ENCODE measurements at places on chromosomes 6 and 20. TPM values are rescaled to one million over a fixed set of nuclear protein-coding genes. Genes with fewer than 3 reads are reported as not detected.

- DNase-seq = no peak
Observed at GRCh38 chr20:1209447-1210387, 6.5 kb downstream of the C20orf202 start.

DNA sequence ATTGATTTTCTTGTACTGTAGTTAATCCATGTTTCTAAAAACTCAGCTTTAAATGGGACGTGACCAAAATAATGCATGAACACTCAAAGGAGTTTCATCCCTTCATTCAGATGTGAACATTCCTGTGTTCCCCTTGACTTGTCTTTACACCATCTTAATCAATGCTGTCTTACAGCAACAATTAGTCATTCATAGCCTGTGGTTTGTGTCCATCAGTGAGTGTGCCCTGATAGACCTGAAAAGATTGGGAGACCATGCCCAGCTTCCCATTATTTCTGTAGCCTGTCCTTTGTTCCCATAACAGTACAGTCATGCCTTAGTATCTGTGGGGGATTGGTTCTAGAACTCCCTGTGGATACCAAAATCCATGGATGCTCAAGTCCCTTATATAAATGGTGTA lies 23.9 kb downstream of the NT5E start:
- DNase-seq = no peak

- DNase-seq = no peak
Observed at GRCh38 chr6:37607944-37608343, 89.7 kb downstream of the MDGA1 start.

GRCh38 chr6:85346196-85346595 lies 103.7 kb upstream of the NT5E start:
- DNase-seq = no peak

DNA sequence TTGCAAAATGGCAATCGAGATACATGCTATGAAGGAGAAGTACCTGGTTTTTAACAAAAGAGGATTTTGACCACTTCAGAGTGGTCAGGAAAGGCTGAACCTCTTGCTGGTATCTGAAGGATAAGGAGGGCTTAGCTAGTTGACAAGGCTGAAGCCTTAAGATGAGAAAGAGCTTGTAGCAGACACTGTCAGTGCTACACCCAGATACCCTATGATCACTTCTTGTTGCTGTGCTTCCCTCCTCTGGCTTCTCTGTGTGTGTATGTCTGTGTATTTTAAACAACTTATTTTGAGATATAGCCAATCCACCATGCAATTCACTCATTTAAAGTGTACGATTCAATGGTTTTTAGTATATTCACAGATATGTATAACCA lies 38.9 kb upstream of the TGM2 start:
- DNase-seq = no peak

DNA sequence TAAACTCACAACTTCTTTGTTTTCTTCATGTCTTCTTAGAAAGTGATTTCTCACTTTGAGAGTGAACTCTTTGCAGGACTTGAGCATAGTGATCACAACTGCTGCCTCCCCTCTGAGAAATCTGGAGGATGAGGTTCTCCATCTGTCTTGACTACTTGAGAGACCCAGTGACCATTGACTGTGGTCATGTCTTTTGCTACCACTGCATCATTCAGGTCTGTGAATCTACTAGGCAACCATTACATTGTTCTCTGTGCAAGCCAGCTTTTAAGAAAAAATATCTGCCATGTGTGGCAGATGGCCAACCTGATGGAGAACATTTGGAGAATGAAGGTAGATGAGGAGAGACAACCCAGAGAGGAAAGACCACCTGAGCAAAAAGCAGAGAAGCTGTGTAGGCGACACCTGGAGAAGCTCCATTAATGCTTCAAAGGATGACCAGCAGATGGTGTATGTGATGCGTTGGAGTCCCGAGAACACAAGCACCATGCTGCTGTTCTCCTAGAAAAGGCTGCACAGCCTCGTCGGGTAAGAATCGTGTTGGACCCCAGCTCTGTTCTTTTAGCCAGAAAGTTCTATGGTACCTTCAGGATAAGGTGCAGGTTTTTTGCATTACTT lies 25.1 kb upstream of the TRIM26 start:
- no peak for DNase-seq

- DNase-seq = no peak
Observed at GRCh38 chr6:63224179-63224578, 12.9 kb downstream of the FKBP1C start.

GRCh38 chr6:1665214-1665613 lies 55.5 kb downstream of the FOXC1 start:
- no peak for DNase-seq

DNA sequence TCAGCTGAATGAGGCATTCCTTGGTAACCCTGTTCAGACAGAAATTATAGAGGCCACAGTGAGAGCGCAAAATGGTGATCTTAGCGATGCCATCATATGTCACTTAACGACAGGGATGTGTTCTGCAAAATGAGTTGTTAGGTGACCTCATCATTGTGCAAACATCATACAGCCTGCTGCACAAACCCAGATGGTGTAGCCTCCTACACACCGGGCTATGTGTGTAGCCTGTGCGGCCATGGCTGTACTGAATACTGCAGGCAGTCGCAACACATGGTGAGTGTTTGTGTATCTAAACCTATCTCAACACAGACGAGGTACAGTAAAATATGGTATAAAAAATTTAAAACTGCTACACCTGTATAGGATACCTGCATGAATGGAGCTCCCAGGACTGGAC lies 234.1 kb upstream of the PMEPA1 start:
- no peak for DNase-seq

DNA sequence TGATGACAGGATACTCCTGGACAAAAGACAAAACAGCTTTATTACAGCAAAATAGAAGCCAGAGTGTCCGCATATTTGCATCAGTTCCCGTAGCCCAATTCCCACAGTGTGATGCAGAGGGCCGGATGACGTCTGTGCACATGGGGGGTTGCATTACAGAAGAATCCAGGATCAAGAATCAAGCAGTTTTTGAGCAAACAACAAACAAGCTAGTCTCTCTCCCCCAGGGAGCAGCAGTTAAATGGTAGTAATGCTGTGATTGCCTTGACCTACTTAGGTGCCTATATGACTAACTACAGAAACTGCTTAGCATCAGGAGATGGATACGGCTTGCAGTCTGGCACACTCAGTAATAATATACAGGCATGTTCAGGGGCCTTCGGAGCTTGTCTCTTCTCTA lies 3.2 kb upstream of the SDHAF4 start:
- DNase-seq = no peak

GRCh38 chr6:55064711-55065420 lies 109.4 kb upstream of the HCRTR2 start:
- DNase-seq = no peak

DNA sequence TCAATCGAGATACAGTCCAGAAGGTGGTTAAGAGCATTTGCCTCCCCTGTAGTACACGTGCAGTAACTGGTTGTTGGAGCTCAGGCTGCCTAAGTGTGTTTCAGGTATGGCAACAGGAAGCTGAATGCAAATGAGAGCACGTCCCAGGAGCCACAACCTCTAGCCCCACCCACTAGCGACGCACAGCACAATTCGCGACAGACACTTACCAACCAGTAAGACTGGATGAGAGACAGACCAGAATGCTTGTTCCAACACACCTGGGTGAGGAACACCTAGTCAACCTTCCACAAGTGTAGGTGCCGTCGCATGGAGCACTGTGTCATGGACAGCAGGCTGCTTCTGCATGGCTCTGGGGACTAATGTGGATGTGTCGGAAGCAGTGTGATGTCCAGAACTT lies 7.2 kb upstream of the SERPINB1 start:
- DNase-seq = no peak

GRCh38 chr6:53315086-53315724 lies 33.5 kb downstream of the ELOVL5 start:
- DNase-seq = no peak

DNA sequence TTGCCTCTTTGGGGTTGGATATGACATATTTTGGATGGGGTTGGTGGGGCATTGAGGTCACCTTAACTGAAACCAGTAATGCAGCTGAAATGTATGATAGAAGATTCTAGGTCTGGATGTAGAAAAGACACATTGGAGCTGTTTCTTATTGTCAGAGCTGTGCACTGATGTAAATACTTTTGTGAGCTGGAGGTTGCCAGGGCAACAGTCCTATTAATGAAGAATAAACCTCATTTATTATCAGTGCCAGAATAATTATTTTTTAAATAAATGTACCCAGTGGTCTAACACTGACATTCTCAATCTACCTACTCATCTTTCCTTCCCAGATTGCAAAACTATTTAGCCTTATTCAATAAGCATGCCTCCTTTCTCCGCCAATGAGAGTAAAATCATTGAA lies 57.0 kb downstream of the CAP2 start:
- no peak for DNase-seq

- no peak for DNase-seq
Observed at GRCh38 chr6:16596616-16597331, 164.5 kb downstream of the ATXN1 start.

- DNase-seq = no peak
Observed at GRCh38 chr6:81906041-81906440, 153.6 kb upstream of the TENT5A start.

DNA sequence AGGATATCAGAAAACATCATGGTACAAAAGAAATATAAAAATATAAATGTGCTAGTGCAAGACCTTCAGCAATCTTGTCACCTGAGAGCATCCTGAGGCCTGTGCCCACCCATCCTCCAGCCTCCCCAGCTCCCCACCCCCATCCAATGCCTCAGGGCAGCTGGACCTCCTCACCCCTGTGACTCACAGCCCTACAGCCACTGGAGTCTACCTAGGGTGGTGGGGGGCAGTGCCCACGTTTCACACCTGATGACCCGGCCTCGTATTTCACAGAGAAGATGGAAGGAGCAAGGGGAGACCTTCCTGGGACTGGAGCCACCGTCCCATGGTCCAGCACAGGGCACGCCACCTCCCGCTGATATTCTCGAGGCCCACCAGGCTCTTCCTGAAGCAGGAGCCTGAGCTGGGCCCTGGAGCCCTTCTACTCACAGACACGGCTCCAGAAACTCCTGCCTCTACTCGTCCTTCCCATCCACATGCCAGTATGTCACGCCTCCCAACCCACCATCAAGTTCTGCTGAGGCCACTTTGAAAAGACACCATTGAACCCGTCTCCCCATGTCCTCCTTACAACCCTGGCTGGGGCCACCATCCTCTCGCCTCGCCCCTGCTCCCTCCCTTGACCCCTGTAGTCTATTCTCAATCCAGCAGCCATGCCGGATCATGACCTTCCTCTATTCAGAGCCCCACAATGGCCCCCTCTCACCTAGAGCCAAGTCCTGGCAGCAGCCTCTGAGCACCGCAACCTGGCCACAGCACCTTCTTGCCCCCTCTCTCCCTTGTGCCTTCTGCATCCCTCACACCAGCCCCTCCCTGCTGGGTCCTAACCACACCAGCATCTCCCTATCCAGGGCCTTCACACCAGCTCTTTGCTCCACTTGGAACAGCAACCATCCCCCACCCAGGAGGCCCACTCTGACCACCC lies 13.3 kb downstream of the APMAP start:
- no peak for DNase-seq

DNA sequence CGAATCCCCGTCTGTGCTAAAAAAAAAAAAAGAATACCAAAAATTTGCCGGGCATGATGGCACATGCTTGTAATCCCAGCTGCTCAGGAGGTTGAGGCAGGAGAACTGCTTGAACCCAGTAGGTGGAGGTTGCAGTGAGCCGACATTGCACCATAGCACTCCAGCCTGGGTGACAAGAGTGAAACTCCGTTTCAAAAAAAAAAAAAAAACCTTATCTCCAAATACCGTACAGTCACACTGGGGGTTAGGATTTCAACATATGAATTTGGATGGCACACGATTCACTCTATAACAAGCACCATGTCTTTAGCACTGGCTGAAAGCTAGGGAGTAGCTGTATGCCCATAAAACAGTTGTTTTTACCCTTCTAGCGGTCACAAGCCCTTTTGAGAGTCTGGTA lies 3.8 kb downstream of the SMIM13 start:
- DNase-seq = no peak

GRCh38 chr6:146224449-146224848 lies 195.6 kb downstream of the GRM1 start:
- no peak for DNase-seq

GSTA3 gene
- total RNA-seq = not detected

CAP2 gene
- total RNA-seq = 39.9 TPM

SOX12 gene
- total RNA-seq = 7.7 TPM

TRERF1 gene
- 2.9 TPM for total RNA-seq

SMIM28 gene
- total RNA-seq = not detected

PDSS2 gene
- 6.9 TPM for total RNA-seq

GLP1R gene
- total RNA-seq = 0.41 TPM

PACSIN1 gene
- 2.9 TPM for total RNA-seq

GRM4 gene
- total RNA-seq = 3.7 TPM

KCNQ5 gene
- total RNA-seq = 12.6 TPM

Data from frontal cortex (tissue), 4 donors.